NCI-H1694 treated with DMSO at 0.1 percent for 48 hours (cell line): ENCODE measurements at places on chromosomes 3 and 15.
A peak's percentile ranks its signal among the peaks of the same experiment; 100 is the strongest.

- no peak for DNase-seq
Measured at GRCh38 chr3:178369811-178370210, 166.4 kb upstream of the KCNMB2 start.

GRCh38 chr3:183189641-183190040 is 27.1 kb upstream of the LAMP3 start:
- no peak for DNase-seq

DNA sequence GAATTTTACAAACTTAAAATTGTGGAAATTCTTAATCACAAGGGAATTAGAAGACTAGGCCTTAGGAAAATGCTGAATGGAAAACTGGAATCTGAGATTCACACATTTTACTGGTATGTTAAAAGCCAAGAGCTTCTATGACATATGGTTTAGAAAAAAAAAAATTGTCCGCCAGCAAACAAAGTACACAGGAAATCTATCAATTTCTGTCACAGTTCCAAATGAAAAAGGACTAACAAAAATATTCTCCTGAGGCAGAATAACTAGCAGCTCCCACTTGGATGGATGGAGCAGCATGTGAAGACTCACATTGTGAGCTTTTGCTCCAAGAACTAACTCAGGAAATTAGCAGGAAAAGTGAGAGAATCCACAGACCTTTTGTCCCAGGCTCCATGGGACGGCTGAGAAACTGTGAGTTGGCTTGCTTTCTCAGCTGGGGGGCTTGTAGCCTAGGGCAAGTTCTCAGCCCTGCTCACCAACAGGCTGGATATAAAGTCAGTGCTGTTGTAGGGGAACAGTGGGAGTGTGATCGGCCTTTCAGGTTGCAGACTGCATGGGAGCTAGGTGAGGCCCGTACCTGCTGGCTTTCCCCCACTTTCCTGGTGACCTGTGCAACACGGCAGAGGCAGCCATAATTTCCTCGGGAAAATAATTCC is 731.1 kb upstream of the SGO1 start:
- peak; percentile 42 for DNase-seq

GRCh38 chr15:66833371-66833770 is 131.3 kb downstream of the SMAD6 start:
- DNase-seq: no peak

GRCh38 chr3:167305340-167305890 is 74.7 kb downstream of the ZBBX start:
- no peak for DNase-seq

DNA sequence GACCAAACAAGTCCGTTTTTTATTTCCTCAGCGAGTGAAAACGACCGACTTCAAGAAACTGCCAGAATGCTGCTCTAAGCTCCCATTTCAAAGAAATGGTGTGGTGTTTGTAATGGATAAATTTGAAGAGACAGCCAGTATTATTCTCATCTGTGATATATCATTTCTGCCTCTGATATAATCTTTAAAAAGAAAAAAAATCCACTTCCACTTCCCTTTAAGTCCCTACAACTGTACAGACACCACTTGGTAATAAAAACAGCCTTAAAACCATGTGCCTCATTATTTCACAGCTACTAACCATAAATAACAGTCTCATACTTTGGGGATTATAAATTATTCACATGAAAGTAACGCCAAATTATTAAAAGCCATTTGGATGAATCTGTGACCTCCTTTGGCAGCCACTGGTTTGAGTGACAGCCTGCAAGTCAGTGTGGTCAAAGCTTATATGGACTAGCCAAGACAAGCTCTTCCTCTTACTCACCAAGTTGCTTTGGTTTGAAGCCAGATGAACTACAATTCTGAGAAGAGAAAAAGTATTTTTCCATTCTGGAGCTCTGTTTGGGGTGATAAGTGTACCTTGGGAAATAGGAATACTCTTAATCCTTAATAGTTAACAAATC is 168.0 kb downstream of the SHOX2 start:
- DNase-seq: no peak

DNA sequence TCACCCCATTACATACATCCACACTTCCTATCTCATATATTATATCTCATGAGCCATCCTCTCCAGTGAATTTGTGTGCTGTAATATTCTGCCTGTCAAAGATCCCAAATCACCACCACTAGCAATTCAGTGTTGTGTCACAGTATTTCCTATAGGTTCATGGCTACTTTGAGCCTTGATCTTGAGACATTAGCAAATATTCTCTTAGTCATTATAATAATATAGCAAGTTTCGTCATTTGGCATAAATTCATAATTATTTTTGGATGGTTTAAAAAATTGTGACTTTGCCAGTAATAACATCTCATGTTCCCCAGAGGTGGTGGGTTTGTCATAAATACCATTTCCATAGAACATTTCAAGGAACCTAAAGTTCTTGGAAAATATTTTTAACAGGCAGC is 47.7 kb downstream of the CMSS1 start:
- DNase-seq: no peak

- no peak for DNase-seq
Measured at GRCh38 chr15:35991386-35991785, 445.4 kb upstream of the DPH6 start.

GRCh38 chr3:30764891-30765290 is 129.6 kb downstream of the GADL1 start:
- no peak for DNase-seq

GRCh38 chr3:55166576-55167555 is 239.0 kb upstream of the LRTM1 start:
- DNase-seq: no peak

GRCh38 chr3:125121246-125122010 is 65.6 kb upstream of the HEG1 start:
- no peak for DNase-seq

GRCh38 chr3:196428041-196428440 is 4.2 kb downstream of the UBXN7 start:
- DNase-seq: no peak

DNA sequence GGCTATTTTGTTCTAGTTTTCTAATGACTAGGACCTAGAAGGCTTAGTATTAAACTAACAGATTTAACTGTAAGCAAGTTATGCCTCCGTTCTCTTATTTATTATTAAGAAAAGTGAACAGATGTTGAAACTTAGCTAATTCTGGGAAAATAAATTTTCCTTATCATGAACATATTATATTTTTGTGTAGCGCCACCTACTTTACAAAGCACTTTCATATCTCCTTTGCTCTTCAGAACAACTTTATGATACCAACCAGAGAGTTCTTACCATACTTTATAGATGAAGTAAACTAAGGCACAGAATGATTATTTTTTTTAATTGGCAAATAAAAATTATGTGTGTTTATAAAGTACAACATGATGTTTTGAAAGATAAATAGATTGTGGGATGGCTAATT is 59.4 kb downstream of the NME9 start:
- no peak for DNase-seq

DNA sequence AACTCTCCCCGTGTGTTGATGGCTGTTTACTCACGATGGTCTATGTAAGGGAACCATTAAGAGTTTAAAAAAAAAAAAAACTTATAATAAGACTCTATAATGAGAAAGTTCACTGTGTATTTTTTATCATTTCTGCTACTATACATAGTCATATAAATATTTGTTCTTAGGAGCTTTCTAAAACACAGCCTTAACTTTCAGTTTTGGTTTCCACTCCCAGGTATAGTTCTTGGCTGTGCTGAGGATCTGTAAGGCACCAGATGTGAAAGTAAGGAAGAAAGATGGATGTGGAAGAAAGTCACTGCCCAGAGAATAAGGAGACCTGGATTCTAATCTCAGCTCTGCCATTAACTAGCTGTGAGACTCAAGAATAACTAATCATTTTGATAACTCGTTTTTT is 101.9 kb upstream of the THBS1 start:
- no peak for DNase-seq

GRCh38 chr3:74067296-74067695 is 442.6 kb upstream of the PDZRN3 start:
- DNase-seq: no peak

DNA sequence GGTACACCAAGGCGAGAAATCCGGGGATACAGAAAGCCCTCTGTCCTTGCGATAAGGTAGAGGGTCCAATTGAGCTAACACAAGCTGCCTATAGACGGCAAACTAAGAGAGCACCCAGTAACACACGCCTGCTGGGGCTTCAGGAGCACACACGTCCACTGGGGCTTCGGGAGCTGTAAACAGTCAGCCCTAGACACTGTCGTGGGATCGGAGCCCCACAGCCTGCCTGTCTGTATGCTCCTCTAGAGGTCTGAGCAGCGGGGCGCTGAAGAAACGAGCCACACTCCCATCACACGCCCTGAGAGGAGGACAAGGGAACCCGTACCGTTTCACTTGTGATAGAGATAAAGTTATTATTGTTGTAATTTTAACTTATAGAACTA is 486 bp downstream of the SAMMSON start:
- no peak for DNase-seq

DNA sequence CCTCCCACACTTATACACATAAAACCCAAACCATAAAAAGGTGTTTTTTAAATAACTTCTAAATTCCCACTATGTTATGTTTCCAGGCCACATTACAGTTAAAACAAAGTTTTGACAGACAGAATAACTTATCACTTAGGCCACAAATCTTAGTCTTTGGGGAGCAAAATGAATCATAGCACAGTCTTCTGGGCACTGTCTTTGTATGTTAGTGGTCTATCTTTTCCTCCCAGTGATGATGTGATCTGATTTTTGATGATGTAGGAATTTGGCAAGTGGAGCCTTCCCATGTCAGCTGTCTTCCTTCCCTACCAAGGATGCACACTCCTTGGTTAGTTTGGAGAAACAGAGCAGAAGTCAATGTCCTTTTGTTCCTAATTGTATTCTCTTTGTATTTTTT is 67.3 kb downstream of the THSD4 start:
- DNase-seq: no peak

DNA sequence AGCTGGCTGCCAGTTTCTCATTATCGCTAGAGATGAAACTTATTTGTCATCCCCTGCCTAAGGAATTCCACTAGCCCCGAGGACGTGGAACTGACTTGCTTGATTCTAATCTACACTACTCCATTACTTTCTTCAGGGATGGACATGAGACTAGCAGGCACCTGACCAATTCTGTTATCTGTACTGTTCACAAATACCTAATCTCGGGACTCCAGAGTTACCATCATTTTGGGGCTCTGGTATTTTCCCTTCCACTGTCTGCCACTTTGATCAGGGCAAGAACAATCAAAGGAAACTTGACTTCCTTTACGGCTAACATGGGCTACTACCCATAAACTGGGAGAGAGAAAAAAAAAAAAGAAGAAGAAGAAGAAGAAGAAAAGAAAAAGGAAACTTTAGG is 27.8 kb downstream of the BMF start:
- no peak for DNase-seq

- DNase-seq: no peak
Measured at GRCh38 chr3:112143689-112144088, 10.6 kb upstream of the GCSAM start.

DNA sequence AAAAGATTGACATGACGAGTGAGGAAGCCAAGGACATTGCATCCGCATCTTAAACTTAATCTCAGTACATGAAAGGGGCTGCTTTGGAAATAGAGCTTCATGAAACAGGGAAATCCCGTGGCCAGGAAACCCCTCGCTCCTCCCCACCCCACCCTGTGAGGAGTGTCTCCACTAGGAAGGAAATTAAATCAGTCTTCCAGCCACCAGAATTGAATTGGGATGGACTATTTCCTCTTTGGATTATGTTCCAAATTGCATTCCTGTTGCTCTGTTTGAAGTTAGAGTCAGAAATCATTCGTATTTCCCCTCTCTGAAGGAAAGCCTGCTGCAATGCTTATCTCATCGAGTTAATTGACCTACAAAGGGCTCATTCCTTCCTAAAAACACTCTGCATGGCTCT is 35.8 kb downstream of the CLDN11 start:
- DNase-seq: no peak

GRCh38 chr15:100166313-100166712 is 175.5 kb downstream of the ADAMTS17 start:
- DNase-seq: no peak

- DNase-seq: no peak
Measured at GRCh38 chr15:99921101-99921500, 187.9 kb upstream of the LYSMD4 start.

GRCh38 chr15:62492900-62493299 is 327.8 kb upstream of the C2CD4B start:
- DNase-seq: no peak

GRCh38 chr3:111047042-111047441 is 24.6 kb upstream of the NECTIN3 start:
- DNase-seq: no peak

DNA sequence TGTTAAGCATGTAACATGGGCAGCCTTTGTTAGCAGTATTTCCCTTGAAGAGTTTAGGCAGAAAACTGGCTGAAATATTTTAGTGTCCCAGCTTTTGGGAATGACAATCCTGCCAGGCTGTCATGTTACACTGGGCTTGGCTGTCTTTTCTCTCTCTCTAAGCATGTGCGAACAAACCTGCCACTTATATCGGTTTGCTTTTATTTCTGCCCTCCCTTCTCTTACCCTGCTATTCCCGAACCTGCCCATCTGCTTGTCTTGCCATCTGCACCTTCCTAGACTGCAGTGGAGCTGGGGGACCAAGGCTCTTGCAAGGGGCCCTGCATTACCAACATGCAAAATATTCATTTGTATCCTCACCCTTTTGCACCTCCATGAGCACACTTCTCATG is 339.6 kb downstream of the EPHB1 start:
- DNase-seq: peak; percentile 43

DNA sequence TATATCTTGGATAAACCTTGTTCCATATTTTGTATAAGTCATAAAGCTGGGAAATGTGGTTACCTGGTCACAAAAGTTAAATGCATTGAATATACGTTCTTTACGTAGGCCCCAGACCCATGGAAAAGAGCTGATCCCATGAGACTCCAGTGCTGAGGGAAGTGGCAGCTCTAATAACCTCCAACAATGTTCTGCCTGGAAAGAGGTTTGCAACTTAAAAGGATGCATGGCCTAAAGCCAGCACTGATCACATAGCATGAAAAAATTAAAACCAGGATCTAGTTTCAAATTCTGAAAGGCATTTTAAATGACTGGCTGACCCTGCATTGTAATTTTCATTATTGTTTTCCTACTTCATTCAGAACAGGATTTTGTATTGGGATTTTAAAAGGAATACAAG is 27.9 kb upstream of the STRIT1 start:
- DNase-seq: no peak

DNA sequence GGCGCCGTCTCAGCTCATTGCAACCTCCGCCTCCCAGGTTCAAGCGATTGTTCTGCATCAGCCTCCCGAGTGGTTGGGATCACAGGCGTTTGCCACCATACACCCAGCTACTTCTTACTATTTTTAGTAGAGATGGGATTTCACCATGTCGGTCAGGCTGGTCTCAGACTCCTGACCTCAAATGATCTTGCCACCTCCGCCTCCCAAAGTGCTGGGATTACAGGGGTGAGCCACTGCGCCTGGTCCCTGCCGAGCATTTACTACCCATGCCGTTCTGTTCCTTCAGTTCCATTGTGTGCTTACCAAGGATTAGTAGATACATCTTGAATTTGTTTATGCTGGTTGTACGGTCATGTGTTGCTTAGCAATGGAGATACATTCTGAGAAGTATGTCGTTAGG is 10.3 kb downstream of the CHD2 start:
- DNase-seq: no peak

GRCh38 chr15:47570881-47571640 is 146.2 kb upstream of the SEMA6D start:
- no peak for DNase-seq
